Bronchial epithelial cell (primary cell): ENCODE measurements at places on chromosomes 16 and 17.

- no peak for DNase-seq
Measured at GRCh38 chr17:73987845-73988509, 215.5 kb upstream of the RPL38 start.

GRCh38 chr16:85498607-85499006, 114.5 kb upstream of the GSE1 start:
- DNase-seq, result no peak

GRCh38 chr16:21611198-21611555, 11.8 kb downstream of the METTL9 start:
- DNase-seq, result peak; percentile 91

DNA sequence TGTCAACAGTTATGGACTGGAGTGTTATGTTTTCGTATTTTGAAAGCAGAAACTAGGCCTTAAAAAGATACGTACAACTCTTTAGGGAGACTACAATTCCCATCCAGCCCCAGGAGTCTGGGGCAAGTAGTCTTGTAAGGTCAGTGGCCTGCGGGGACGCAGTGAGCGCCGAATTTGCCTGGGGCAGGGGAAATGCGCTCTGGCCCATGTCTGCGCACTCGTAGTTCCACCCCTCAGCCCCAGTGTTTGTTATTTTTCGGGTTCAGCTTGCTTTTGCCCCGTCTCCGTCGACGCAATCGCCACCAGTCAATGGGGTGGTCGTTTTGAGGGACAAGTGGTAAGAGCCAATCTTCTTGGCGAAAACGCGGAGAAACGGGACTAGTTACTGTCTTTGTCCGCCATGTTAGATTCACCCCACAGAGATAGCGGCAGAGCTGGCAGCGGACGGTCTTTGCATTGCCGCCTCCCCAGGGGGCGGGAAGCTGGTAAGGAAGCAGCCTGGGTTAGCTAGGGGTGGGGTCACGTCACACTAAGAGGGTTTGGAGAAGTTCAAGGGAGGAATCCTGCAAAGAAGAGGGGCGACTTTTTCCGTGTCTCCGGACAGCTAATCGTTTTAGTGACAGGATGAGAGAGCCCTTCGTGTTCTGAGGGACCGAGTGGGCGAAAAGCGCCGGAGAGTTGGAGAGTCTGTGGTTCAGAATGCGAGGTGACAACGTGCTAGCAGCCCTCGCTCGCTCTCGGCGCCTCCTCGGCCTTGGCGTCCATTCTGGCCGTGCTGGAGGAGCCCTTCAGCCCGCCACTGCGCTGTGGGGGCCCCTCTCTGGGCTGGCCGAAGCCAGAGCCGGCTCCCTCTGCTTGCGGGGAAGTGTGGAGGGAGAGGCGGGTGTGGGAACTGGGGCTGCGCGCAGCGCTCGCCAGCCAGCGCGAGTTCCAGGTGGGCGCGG, 1.1 kb upstream of the BRCA1 start:
- no peak for DNase-seq

- DNase-seq, result peak; percentile 29
Measured at GRCh38 chr17:7177954-7178477, 1.2 kb downstream of the ASGR1 start.

DNA sequence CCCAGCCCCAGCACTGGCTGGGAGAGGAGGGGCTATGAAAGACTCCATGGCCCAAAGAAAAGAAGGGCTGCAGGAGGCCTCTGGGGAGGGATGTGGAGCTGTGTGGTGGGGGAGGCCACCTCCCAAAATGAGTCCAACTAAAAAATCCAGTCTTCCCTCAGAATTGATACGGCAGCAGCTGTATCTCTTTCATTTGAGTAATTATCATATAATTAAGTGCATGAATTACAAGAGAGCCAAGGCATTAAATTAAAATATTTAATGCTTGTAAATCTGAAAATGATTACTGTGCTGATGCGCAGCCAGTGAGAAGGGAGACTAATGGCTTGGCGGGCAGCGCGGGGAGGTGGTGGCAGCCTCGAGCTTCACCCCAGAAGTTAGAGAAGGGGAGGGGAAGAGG, 192.8 kb downstream of the C16orf78 start:
- DNase-seq, result no peak

DNA sequence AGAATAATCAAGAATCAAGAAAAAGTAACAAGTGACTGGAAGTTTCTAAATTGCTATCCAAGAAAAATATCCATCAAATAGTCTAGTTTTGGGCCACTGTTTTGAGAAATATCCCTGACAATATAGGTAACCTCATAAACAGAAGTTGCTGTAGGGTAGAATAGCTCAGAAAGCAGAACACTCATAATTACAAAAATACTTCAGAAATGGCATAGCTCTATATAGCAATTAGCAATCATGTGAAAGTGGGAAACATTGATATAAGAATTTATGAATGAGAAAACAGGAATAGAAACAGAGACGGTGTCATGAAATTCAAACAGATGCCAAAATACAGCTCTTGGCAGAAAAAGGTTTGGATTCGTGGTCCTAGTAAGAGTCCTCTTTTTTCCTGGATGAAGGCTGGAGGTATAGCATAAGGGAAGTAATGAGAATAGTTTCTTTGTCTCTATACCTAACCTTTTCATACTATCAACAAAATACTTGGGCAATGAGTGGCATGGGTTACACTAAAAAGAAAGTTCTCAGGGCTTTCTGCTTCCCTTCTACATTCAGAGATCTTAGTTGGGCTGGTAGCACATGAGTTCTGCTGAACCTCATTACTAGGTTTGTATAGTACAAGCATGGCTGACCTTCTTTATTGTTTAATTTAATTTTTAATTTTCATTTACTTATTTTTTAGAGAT, 33.5 kb downstream of the SPAG9 start:
- no peak for DNase-seq

DNA sequence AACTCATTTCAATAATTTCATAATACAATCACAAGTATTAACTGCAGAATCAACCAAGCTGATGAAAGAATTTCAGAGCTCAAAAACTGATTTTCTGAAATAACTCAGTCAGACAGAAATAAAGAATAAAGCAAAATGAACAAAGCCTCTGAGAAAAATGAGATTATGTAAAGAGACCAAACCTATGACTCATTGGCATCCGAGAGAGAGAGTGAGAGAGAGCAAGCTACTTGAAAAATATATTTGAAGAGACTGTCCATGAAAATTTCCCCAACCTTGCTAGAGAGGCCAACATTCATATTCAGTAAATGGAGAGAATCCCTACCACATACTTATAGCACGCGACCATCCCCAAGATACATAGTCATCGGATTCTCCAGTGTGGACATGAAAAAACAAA, 1376.4 kb downstream of the CDH11 start:
- DNase-seq, result peak; percentile 21
